CD4-positive, CD25-positive, alpha-beta regulatory T cell (primary cell): ENCODE measurements at places on chromosomes 5 and 9. TPM values are rescaled to one million over a fixed set of nuclear protein-coding genes. Genes with fewer than 3 reads are reported as not detected.

- DNase-seq = no peak
These were observed 485.3 kb downstream of the CDH9 start for GRCh38 chr5:26553079-26553478.

DNA sequence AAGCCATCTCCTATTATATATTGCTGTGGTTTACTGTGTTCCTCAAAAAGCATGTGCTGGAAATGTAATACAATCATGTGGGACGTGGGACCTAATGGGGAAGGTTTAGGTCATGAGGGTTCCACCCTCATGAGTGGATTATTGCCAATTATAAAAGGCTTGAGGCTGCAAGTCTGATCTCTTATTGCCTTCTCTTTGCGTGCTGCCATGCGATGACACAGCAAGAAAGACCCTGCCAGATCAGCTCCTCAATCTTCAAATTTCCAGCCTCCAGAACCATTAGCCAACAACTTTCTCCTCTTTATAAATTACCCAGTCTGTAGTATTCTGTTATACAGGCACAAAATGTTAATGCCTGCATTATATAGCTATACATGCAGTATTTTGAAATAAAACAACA, 45.4 kb downstream of the MARCHF11 start:
- no peak for DNase-seq

DNA sequence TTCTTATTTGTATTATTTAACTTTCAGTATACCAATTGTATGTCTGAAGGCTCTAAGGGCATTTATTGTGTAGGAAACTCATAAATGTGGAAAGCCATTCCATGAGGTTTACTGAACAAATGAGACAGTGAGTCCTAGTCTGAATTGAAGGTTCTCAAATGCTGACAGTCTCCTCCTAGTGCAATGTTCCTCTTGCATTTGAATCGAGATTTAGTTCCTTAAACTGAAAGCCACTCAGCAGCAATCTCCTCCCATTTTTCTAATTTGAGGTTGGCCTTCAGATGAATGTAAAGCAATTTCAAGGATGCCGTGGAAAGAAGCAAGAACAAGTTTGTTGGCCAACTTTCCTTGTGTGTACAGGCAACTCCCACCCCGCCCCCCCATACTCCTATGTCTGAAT, 493.2 kb upstream of the KLF4 start:
- no peak for DNase-seq

ADRB2 gene
- 1.0 TPM for total RNA-seq

TMEM38B gene
- 10.6 TPM for total RNA-seq

DNA sequence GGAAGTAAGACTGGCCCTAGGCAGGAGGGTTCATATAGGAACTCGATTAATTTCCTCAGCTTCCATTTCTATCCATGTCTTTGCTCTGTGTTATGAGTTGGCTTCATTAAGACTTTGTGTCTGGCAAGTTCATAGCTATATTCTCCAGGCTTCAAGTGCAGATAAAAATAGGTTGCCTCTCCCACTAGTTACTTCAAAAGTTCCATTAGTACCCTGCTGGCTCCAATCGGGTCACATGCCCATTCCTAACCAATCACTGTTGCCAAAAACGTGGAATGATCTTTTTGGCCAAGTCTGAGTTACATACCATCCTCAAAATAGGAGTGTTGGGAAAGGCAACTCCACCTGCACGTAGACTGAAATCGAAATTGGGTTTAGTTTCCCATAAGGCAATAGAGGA, 13.8 kb upstream of the SPATA31D1 start:
- no peak for DNase-seq

LSM11 gene
- 1.5 TPM for total RNA-seq

GRCh38 chr5:160009591-160009989, 651 bp downstream of the TTC1 start:
- no peak for DNase-seq

ADAMTS6 gene
- total RNA-seq = 1.5 TPM

DNA sequence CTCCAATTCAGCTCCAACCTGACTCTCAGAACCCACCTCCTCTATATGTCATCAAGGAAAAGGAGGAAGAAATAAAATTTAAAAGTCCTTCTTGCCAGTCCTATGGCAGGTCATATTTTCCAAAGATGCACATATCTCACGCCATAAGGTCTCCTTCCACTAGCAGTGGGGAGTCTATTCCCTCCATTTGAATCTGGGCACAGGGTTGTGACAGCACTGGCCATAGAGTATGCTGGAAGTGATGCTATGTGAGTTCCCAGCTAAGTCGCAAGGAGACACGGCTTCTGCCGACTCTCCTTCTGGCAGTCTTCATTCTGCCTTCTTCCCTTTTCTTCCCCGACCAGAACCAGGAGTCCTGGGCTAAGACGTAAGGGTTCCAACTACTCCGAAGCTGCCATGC, 883.9 kb upstream of the DMAC1 start:
- DNase-seq = no peak

- DNase-seq = no peak
These were observed 30.1 kb downstream of the ZNF462 start for GRCh38 chr9:106893088-106893487.

- DNase-seq = no peak
These were observed 160.2 kb upstream of the TBCA start for GRCh38 chr5:77936365-77936693.

PLPP7 gene
- total RNA-seq = not detected

ADAMTSL1 gene
- not detected for total RNA-seq

PTGES gene
- total RNA-seq = not detected

GRCh38 chr9:89247431-89248353, 63.3 kb upstream of the CKS2 start:
- DNase-seq = no peak

DNA sequence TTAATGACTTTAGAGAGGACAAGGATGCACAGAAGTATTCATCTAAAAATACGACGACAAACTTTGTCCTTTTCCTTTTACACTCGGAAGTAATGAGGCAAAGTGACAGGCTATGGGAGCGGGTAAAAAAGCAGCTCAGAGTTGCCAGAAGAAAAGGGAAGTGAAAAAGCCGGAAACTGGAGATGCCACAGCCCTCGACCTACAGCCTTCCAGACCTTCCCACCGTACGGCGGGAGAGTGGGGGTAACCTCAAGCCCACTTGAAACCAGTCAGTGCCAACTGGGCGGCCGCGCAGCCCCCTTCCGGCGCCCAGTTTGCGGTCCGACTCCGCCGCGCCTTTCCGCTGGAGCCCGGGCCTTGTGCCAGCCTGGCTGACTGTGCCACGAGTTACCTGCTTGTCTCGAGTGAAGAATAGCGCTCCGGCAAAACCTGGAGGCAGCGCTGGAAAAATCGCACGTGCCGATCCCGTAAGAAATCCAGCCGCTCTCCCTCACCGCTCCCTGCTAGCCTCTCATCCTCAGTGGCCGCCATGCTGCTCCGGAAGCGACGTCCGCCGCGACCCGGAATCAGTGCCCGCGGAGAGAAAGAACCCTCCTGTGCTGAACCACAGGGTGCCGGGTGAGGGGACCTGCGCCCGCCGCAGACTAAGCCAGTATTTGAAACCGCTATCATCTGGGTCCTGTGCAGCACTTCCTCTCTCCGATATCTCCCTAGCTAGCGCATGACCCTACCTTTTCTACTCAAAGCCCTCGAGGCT, at the start of gene PGGT1B:
PGGT1B (minus strand) TSS at position 557 of the 757 bp plus-strand sequence; CDS start at position 531, 26 bp downstream.
- DNase-seq = peak; percentile 84

DNA sequence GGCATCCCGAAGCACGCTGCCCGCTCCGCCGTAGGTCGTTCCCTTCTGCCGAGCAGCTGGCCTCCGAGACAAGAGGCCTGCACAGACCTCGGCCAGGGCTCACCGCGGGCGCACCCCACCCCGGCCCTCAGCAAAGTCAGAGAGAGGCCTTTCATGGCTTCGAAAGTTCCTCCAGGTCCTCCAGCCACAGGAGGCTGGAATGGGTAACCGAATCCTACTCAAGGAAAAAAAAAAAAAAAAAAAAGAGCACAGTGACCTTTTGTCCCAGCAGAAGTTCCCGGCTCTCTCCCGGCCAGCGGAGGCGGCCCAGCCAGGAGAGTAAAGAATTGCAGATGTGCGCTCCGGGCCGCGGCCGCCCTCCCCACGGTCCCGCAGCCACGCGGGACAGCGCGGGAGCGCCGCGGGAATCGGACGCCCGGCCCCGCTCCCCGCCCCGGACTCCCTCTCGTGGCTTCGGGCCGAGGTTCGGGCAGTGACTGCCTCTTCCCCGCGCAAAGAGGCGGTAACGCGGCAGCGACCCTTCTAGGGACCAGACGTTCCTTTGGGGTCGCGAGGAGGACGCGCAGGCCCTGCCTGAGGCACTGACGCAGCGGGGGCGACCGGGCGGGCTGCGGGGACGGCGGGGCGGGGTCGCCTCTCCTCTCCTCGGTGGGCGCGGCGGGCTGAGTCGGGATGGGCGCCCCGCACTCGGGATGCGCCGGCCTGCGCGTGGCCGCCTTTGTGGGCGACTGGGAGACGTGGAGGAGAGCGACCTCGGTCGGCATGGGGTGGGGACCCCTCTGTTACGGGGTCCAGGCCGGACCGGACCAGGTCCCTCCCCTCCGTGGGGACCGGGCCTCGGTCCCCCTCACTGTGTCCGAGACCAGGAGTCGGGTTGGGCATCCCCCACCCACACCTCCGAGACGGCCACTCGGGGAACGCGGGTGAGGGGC, 754 bp downstream of the GFPT2 start:
- DNase-seq = no peak

SMIM33 gene
- 0.54 TPM for total RNA-seq

SLC6A18 gene
- total RNA-seq = not detected

EIF4E1B gene
- total RNA-seq = not detected

SAP30L gene
- total RNA-seq = 54.9 TPM

GRCh38 chr5:122351416-122352157, 39.5 kb downstream of the SNCAIP start:
- no peak for DNase-seq

DNA sequence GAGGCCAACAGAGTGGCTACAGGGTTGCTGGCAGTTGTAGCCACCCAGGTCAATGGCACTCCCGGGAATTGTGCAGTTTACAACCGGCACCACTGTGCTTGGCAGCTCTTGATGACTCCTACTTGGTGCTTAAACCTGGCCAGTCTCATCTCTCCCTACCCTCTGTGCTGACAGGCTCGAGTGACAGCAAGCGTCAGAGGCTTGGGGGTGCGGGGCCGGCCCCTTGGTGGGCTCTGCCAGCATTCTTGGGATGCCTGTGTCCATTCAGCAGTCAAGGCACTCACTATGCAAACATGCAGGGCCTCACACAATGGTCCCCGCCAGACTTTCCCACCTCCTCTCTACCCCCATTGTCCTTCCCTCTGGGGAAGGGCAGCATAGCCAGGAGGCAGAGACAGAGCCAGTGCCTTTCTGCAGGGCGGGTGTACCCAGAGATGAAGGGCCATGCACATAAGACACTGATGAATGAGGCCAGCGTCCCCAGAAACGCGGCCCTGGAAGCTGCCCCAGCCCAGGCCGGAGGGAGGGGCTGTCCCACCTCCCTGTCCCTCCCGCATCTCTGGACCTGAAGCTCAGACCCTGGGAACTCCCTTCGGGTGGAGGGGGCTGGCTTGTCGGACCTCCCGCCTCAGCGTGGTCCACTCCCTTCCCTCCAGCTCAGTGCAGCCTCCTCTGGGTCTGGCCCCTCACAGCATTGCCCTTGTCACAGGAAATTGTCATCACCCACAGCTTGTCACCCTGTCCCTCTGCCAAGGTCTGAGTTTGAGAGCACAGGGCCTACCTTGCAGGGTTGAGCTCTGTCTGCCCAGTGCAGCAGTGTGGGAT, 26.4 kb upstream of the NOTCH1 start:
- no peak for DNase-seq

DAPK1 gene
- 3.5 TPM for total RNA-seq

DNA sequence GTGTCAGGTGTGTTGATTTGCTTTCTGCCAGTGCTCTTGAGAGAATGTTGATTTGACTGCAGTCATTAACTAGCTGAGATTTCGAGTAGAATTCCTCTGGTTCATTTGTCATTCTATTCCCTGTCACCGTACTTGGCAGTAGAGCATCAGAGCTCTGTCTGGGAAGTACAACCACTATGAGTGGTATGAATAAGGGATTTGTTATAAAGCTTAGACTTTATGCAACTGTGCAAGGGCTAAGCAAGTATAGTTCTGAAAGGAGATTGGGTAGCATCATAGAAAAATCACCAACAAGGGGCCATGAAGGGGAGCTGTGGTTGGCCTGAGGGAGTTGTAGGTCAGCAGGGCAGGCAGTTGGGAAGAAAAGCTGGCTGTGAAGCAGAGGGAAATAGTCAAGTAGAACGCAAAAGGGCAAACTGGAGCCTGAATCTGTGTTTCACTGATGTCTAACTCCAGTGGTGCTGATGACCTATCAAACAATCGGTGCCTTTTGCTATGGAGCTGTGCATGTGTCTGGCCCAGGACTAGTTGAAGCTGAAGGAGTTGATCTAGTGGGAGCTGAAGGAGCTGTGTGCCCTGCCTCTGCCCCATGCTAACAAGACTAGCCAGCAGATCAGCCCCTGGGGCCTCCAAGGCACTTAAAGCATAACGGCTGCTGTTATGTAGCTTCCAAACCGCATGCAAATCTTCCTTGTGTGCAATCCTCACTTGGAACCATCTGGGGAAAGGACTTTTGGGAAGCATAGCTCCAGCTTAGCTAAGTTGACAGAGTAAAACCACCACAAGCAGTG, 110.0 kb downstream of the SLC28A3 start:
- no peak for DNase-seq

DNA sequence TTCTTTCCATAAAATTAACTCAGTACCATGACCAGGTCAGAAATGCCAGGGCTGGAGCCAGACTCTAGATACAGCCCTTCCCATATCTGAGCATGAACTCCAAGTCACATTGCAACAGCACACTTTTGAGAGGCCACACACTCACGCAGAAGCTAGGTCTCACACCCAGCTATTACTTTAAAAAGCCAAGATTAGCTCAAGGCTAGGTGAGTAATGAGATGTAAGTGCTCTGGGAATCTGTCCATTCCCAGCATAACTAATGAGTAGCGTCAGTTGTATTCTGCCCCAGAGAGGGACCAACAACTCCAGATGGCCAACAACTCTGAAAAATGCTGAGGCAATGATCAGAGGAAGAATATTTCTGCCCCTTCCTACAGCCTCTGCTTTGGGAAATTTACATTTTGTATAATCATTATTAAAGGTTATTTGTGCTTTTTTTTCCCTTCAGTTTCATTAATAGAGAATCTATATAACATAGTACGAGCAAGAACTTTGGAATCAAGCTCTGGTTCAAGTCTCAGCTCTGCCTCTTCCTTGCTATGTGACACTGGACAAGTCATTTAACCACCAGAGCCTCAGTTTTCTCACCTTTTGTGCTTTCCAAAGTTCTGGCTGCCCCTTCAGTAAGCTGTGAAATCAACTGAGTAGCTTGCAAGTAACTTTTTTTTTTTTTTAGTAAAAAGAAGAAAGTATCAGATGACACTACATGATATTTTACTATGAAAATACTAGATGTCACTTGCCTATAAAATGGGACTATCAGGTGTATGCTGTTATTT, 118.3 kb downstream of the NR6A1 start:
- DNase-seq = no peak

EQTN gene
- total RNA-seq = not detected

DNA sequence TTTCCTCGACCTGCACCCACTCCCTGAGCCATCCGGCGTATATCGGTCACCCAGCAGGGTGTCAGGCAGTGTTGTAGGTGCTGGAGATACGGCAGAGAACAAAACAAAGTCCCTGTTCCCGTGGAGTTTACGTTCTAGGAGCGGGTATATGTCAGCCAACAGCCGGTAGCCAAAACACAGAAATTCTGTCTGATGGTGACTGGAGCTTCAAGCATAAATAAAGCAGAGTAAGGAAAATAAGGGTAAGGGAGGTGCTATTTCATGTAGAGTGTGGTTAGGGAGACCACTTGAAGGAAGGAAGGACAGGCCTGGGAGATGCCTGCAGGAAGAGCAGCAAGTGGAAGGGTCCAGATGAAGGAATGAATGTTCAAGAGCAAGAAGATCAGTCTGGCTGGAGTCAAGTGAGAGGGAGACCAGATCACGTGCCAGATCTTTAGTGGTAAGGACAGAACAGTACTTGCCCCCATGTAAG, 783 bp upstream of the ZFR start:
- DNase-seq = no peak
